ENCODE measurements at places on chromosomes 11 and 22. TPM values are rescaled to one million over a fixed set of nuclear protein-coding genes. Genes with fewer than 3 reads are reported as not detected.
A peak's percentile ranks its signal among the peaks of the same experiment; 100 is the strongest.

GRCh38 chr22:35502836-35503235 lies 37.8 kb upstream of the RASD2 start:
- H3K27ac ChIP-seq, result no peak overlapping the region
- H3K36me3 ChIP-seq, result no peaks in the 10 kb centered on the region
- H3K27me3 ChIP-seq, result peaks cover 5% of the 10 kb centered on the region
- no peak overlapping the region for H3K4me3 ChIP-seq
- no peak for DNase-seq

DNA sequence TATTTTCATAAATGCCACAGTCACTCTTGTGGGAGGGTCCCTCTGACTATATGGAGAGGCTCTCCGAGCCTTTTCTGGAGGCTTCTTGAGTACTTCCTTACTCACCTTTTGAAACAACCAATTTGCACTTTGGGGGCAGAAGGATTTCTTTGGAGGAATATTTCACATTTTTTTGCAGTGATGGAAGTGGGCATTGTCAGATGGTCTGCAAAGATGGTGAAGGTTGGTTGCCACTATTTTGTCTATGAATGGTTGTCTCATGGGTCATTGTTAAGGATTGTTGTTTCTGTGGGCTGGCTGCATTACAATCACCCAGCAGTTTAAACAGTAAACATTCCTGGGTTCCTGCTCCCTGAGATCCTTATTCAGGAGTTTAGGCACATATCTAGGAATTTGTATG lies 388.2 kb downstream of the TMEM135 start:
- DNase-seq, result no peak
- no peak overlapping the region for H3K4me3 ChIP-seq
- H3K4me1 ChIP-seq, result no peaks in the 10 kb centered on the region
- no peaks in the 10 kb centered on the region for H3K36me3 ChIP-seq

ADM gene
- 11.4 TPM for polyA plus RNA-seq

HEPN1 gene
- polyA plus RNA-seq, result not detected

- peak; percentile 56 for DNase-seq
- no peaks in the 10 kb centered on the region for H3K27me3 ChIP-seq
- H3K36me3 ChIP-seq, result no peaks in the 10 kb centered on the region
- peaks cover 16% of the 10 kb centered on the region for H3K4me1 ChIP-seq
These were observed 4.2 kb downstream of the FAR1 start for GRCh38 chr11:13672576-13673210.

TPBGL gene
- 0.39 TPM for polyA plus RNA-seq

ROBO4 gene
- polyA plus RNA-seq, result 5.1 TPM

DNA sequence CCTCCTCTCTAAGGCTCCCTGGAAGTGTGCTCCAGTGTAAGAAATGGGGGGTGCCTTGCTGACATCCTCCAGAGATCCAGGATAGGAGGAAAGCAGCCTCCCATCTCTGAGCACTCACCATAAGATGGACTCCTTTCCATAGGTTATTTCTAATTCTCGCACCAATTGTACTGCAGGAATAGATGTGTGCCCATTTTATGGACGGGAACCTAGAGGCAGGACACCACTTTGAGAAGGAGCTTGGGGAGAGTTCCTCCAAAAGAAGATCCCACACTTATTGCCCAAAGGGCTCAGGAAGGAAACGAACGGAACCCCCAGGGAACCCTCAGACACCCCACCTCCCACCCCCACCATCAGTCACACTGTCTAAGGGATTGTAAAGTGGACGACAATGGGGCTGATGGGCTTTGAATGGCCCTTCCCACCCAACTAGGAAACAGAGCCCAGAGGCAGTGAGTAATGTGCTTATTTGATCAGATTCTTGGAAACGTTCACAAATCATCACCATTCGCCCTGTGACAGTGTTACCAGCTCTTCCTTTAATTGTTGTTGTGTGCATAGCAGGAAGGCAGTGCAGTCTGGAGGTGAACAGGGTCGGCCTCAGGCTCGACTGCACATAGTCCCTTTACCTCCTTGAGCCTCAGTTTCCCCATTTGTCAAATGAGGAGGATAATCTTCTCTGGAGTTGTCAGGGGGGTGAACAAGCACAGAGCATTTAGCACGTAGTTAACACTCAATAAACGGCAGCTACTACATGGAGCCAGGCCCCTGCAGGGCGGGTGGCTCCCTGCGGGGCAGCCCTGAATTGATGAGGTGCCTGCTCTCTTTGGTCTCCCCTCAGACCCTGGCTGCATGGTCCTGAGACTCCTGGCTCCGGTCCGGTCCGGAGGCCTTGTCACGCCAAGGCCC lies 8.4 kb upstream of the MN1 start:
- H3K4me1 ChIP-seq, result peaks cover 8% of the 10 kb centered on the region
- H3K27ac ChIP-seq, result no peak overlapping the region
- peaks cover 4% of the 10 kb centered on the region for H3K27me3 ChIP-seq
- no peak overlapping the region for H3K4me3 ChIP-seq
- no peaks in the 10 kb centered on the region for H3K36me3 ChIP-seq
- no peak for DNase-seq

IGLL1 gene
- polyA plus RNA-seq, result 0.60 TPM

DNA sequence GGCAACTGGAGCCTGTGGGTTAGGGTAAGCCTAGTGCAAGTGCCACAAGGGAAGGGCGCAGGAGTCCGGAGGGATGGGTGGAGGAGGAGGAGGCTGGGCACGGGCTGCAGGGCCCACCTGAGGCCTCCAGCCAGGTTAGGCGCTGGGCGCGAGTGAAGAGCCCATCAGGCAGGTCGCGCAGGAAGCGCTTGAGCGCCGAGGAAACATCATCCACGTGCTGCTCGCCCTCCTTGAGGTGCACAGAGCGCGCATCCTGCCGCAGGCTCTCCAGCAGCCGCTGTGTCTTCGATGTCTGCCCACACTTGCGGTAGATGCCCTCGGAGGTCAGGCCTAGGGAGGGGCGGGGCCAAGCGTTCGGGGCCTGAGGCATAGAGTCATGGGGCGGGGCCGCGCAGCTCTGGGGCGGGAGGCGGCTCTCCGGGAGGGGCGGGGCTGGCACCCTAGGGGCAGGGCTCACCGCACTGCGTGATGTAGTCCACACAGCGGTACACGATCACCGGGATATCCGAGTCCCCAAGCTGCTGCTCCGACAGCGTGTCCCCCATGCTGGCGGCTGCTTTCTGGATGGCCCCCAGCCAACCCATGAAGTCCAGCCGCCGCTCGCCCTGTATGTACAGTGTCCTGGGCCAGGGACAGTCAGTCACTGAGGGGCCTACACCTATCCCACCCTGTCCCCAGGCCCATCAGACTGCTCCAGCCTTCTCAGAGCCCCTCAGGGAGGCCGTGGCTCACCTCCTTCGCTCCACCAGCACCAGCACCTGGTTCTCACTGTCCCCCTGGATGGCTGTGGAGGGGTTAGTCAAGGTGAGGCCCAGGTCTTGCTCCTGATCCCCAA lies 22.9 kb upstream of the PDE2A start:
- H3K4me3 ChIP-seq, result no peak overlapping the region
- no peaks in the 10 kb centered on the region for H3K4me1 ChIP-seq
- DNase-seq, result no peak

C11orf87 gene
- 0.27 TPM for polyA plus RNA-seq

- no peaks in the 10 kb centered on the region for H3K27me3 ChIP-seq
- H3K4me3 ChIP-seq, result no peak overlapping the region
- DNase-seq, result no peak
- H3K4me1 ChIP-seq, result no peaks in the 10 kb centered on the region
- no peaks in the 10 kb centered on the region for H3K36me3 ChIP-seq
- no peak overlapping the region for H3K27ac ChIP-seq
These were observed 305.5 kb downstream of the DDX10 start for GRCh38 chr11:108970221-108970991.

- no peak overlapping the region for H3K27ac ChIP-seq
- H3K4me1 ChIP-seq, result no peaks in the 10 kb centered on the region
- H3K36me3 ChIP-seq, result peaks cover 42% of the 10 kb centered on the region
- H3K4me3 ChIP-seq, result no peak overlapping the region
- DNase-seq, result no peak
These were observed 69.1 kb upstream of the ADORA2A start for GRCh38 chr22:24358105-24358836.

DNA sequence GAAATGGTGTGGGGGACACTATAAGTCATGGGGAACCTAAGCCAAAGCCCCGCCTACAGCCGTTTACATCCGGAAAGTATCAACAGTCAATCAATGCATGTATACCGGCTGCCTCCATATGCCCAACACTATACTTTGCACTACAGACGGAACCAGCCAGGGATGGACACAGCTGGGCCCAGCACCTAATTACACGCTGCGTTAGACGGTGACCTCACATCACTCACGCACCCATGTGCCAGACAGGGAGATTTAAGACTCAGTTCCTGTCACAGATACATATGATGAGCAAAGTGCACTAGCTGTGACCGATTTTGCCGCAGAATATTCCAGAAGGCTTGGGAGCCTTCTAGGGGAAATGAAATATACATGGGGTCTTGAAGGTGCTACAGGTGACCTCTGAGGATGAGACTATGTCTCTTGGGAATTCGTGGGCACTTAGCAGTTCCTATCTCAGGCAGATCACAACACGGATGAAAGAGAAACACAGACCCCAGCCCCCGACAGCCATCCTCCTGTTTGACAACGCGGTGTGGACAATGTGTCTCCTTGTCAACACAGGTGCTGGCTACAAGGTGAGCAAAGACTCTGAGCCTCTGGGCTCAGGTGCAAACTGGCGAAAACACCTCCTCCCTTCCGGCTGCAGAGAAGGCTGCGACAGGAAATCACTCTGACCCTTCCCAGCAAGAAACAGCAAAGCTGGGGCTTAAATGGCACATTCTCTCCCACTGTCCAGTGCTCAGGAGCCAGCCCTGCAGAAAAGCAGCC lies 8.0 kb downstream of the AHNAK start:
- H3K36me3 ChIP-seq, result peaks cover 48% of the 10 kb centered on the region
- no peaks in the 10 kb centered on the region for H3K27me3 ChIP-seq
- DNase-seq, result no peak
- H3K4me1 ChIP-seq, result peaks cover 56% of the 10 kb centered on the region
- H3K27ac ChIP-seq, result peak overlapping the region; percentile 51
- no peak overlapping the region for H3K4me3 ChIP-seq

BTBD18 gene
- polyA plus RNA-seq, result 0.09 TPM

SYT9 gene
- 0.93 TPM for polyA plus RNA-seq

DNA sequence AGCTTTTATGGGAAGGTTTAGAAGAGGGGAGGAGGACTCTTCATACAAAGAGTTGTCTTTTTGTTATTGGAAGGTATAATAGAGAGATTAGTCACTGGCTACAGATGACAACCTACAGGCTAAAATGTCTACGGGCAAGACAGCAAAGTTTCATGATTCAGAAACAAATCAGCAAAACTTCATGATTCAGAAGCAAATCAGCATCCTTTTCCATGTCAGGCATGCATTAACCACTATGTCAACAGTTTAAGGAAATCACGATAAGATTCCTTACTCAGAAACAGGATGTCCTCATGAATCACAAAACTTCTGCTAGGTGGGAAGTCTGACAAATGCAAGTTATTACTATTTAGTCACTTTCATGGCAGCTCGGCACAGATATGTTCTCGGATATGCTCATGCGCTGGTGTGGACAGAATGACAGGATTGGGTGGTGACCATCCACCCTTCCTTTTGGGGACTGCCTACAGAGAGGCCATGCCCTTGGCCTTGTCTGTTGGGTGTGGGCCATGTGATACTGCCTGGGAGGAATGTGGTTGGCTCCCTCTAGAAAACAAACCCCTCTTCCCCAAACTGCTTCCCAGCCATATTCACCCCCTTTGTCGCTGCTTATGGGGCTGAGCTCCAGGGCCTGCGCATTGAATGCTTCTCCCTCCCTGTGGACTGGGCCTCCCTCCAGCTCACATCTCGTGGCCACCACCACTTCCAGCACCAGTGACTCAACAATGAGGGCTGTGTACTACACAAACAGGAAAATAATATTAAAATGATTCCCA lies 10.1 kb downstream of the C11orf91 start:
- H3K4me3 ChIP-seq, result no peak overlapping the region
- H3K36me3 ChIP-seq, result no peaks in the 10 kb centered on the region
- peak; percentile 24 for DNase-seq
- peaks cover 22% of the 10 kb centered on the region for H3K4me1 ChIP-seq
- H3K27ac ChIP-seq, result peak overlapping the region; percentile 2

GRCh38 chr11:73372375-73372993 lies 3.7 kb upstream of the RELT start:
- H3K36me3 ChIP-seq, result peaks cover 19% of the 10 kb centered on the region
- no peak overlapping the region for H3K27ac ChIP-seq
- peaks cover 10% of the 10 kb centered on the region for H3K4me1 ChIP-seq
- no peak overlapping the region for H3K4me3 ChIP-seq
- DNase-seq, result no peak
- H3K27me3 ChIP-seq, result no peaks in the 10 kb centered on the region

LYVE1 gene
- 49.3 TPM for polyA plus RNA-seq

- H3K27me3 ChIP-seq, result peaks cover 3% of the 10 kb centered on the region
- no peak overlapping the region for H3K27ac ChIP-seq
- H3K4me3 ChIP-seq, result no peak overlapping the region
These were observed 70.3 kb downstream of the SLC1A2 start for GRCh38 chr11:35348898-35349687.

ACTN3 gene
- 0.22 TPM for polyA plus RNA-seq

AIP gene
- 48.0 TPM for polyA plus RNA-seq

GRCh38 chr22:34992672-34993071 lies 73.3 kb upstream of the ISX start:
- no peak overlapping the region for H3K4me3 ChIP-seq
- DNase-seq, result no peak
- H3K27ac ChIP-seq, result no peak overlapping the region
- no peaks in the 10 kb centered on the region for H3K27me3 ChIP-seq
- no peaks in the 10 kb centered on the region for H3K36me3 ChIP-seq

GRCh38 chr22:50281384-50281760 lies 11.2 kb upstream of the MAPK11 start:
- no peak for DNase-seq
- peaks cover 83% of the 10 kb centered on the region for H3K36me3 ChIP-seq
- peaks cover 14% of the 10 kb centered on the region for H3K4me1 ChIP-seq
- no peak overlapping the region for H3K27ac ChIP-seq
- no peaks in the 10 kb centered on the region for H3K27me3 ChIP-seq

- no peak overlapping the region for H3K4me3 ChIP-seq
- H3K27me3 ChIP-seq, result no peaks in the 10 kb centered on the region
- no peaks in the 10 kb centered on the region for H3K36me3 ChIP-seq
- H3K4me1 ChIP-seq, result peaks cover 3% of the 10 kb centered on the region
- H3K27ac ChIP-seq, result no peak overlapping the region
These were observed 75.9 kb downstream of the FAM83F start for GRCh38 chr22:40070701-40071100.

- H3K36me3 ChIP-seq, result no peaks in the 10 kb centered on the region
- no peaks in the 10 kb centered on the region for H3K27me3 ChIP-seq
- no peaks in the 10 kb centered on the region for H3K4me1 ChIP-seq
- DNase-seq, result no peak
These were observed 5.3 kb downstream of the GRAP2 start for GRCh38 chr22:39906207-39906606.

- no peaks in the 10 kb centered on the region for H3K27me3 ChIP-seq
- no peaks in the 10 kb centered on the region for H3K36me3 ChIP-seq
- no peak overlapping the region for H3K4me3 ChIP-seq
- no peak overlapping the region for H3K27ac ChIP-seq
These were observed 176.1 kb downstream of the IGLL1 start for GRCh38 chr22:23403720-23404688.

OR2D2 gene
- polyA plus RNA-seq, result not detected
